GM12865 (cell line): ENCODE measurements at places on chromosomes 2 and 18.

GRCh38 chr2:240520130-240520973 lies 37.4 kb downstream of the ANKMY1 start:
- DNase-seq, result no peak

- no peak for DNase-seq
Measured at GRCh38 chr2:191125646-191126045, 25.1 kb downstream of the STAT4 start.

GRCh38 chr18:72128649-72129048 lies 415.5 kb downstream of the CBLN2 start:
- DNase-seq, result no peak

DNA sequence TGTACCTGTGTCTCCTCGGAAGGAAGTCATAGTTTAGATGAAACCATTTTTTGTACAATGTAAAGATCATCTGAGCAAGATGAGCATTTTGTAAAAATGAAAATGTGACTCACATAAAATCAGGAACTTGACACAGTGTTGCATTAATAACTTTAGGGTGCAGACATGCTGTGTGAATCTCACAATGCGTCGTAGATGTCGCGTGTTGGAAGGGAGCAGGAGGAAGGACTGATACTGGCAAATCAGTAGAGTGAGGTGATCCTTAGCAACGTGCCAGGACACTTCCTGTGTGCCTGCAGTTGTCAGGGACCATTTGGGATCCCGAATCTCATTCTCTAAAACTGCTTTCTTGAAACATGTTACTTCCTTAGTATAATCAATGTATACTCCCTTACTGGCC lies 103.1 kb downstream of the SH3BP4 start:
- no peak for DNase-seq

GRCh38 chr2:69830045-69830905 lies 815 bp downstream of the GMCL1 start:
- DNase-seq, result peak; percentile 55

DNA sequence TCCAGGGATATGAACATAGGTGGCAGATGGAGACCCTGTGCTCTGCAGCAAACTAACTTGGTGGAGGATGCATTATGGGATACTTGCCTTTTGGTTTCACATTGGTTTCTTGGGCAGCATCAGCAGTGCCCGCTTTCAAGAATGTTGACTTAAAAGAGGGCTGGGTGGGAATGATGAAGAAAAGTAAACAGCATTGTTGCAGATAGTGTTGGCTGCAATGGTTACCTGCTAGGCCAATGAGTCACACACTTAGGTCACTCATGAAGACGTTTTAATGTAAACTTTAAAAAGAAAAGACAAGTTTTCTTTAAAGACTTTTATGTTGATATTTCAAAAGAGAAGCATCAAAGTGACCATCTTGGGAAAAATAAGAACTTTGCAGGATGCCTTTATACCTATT lies 26.1 kb upstream of the FAM237A start:
- no peak for DNase-seq

- no peak for DNase-seq
Measured at GRCh38 chr2:241456546-241456945, 51.8 kb downstream of the STK25 start.

DNA sequence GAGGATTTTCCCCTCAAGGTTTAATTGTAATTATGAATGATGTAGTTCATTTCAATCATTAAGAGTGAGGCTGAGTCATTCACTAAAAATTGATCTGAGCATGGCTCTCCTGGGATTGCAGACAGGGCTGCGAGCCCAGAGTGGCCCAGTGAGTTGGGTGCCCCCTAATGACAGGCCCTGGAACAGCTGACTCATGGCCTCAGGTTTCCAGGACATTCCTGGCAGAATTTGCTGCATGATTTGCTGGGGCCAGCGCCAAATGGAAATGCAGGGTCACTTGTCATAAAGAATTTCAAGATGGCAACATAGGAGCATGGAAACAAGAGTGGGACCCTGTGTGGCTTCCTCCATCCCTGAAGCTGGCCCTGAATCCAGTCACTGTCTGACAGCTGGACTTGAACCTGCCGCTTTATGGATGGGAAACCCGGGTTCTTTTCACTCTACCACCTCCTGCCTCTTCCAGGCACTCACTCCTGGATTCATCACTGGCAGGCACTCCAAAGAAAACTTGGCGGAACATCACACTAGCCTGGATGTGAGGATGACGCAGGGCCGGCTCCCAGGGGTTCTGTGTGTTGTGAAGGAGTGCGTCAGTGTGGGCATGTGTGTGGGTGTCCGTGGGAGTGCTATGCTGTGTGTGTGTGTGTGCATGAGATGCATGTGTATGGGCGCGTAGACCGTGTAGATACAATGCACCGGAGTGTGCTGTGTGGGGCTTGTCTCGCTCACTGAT lies 15.2 kb downstream of the OTOF start:
- no peak for DNase-seq

- no peak for DNase-seq
Measured at GRCh38 chr2:212974692-212975091, 176.7 kb downstream of the IKZF2 start.

DNA sequence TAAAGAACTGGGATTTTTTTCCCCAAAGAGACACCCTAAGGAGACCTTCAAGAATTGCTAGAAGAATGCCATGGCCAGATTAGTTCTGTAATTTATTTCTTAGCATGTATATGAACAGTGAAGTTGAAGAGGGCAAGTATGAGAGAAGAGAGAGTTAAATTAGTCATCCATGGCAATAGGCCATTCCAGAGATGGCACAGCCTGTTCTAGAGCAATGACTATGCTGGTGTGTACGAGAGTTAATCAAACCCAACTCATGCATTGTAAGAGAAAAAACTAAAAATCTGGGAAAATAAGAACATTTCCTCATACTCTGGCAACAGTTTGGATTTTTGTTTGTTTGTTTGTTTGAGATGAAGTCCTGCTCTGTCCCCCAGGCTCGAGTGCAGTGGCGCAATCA lies 112.1 kb upstream of the PIK3C3 start:
- no peak for DNase-seq

- DNase-seq, result no peak
Measured at GRCh38 chr2:30358842-30359241, 88.2 kb upstream of the LCLAT1 start.

GRCh38 chr2:101741775-101742520 lies 44.4 kb downstream of the MAP4K4 start:
- no peak for DNase-seq

GRCh38 chr2:219506802-219507526 lies 7.3 kb upstream of the ASIC4 start:
- no peak for DNase-seq

GRCh38 chr2:224319750-224320149 lies 82.2 kb downstream of the FAM124B start:
- no peak for DNase-seq

DNA sequence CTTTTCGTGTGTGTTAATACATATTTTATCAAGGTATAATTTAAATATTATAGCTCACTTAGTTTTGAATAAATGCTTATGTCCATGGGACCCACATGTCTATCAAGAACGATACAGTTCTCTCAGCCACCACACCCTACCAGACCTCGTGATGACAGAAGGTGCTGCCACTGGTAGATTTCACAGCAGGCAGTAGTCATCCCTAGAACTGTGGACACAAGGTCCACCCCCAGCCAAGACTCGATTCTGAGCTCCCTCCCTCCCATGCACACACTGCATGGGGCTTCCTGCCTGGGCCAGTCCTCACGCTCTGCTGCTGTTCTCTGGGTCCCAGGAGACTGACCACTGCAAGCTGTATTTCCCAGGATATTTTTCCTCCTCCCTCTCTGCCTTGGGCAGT lies 26.5 kb upstream of the CREB1 start:
- DNase-seq, result peak; percentile 54

DNA sequence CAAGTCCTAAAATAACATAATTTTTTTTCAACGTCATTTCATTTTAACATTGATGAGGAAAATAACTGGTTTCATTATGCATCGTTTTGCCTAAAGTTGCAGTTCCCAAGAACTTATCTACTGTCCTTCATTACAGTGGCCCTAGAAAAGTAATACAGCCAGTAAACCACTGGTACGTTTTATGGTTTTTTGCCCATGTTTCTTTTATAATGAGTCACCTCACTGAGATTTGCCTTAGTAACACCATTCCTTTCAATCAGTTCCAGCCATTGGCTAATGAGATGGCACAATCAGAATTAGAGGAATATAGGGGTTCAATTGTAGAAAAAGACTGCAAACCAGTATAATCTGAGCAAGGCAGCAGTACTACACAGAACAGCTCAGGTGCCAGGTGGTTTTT lies 422.6 kb upstream of the LYPD1 start:
- DNase-seq, result no peak

DNA sequence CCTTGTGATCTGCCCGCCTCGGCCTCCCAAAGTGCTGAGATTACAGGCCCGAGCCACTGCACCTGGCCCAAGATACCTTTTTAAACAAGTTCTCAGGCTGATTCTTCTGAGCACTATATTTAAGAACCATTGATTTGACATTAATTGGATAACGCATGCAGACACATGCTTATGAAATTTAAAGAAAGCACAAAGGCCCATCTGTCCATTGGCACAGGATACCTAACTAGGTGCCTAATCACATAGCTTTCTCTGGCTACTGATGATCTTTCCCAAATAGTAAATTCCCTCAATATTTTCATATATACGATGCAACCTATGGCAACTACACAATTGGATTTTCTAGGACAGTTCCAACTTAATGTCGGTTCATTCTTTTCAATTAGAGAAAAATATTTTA lies 62.5 kb upstream of the STAM2 start:
- no peak for DNase-seq

DNA sequence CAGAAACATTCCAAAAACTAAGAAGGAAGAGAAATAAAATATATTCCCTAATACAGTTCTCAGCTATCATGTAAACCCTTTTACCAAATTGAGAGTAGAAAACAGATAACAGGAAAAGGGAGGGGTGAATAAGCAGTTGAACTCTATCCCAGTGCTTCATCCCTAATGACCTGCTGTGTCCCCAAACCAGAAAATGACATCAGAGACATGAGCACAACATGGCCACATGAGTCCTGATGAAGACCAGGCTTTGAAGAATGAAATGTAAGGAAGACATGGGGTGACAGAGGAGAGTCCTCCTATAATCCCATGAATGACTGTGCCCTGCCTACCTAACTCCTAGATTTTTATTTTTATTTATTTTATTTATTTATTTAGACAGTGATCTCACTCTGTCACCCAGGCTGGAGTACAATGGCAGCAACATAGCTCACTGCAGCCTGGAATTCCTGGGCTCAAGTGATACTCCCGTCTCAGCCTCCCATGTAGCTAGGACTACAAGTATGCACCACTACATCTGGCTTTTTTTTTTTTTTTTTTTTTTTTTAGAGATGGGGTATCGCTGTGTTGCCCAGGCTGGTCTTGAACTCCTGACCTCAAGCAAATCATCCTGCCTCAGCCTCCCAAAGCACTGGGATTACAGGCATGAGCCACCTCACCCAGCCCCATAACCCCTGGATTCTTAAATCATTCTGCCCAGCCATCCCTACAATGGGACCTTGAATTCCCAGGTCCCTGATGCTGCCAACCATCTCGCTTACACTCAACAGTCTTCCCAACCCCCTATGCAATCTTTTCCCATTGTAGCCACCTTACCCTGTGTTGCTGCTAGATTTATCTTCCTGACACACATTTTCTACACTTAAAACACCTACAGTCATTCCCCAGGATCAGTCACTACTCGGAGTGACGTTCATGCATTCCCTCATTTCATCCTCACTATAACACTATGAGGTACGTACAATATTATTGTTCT lies 64.5 kb downstream of the ANKRD44 start:
- no peak for DNase-seq

DNA sequence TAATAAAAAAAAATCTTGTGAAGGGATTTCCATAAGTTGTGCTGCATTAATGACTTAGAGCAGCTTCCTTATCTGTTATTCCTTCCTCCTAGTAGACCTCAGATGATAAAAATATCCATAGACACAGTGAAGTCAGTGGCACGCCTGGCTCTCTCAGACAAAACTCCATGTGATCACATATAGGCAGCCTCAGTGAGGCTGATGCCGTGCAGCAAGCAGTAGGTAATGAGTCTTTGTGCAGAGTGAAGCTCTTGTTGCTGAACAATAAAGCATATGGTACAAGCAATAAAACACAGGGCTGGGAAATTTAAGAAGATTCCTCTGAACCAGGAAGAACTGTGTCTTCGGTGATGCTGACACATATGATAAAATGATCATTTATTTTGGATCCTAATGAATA lies 102.7 kb downstream of the CSRNP3 start:
- DNase-seq, result no peak

- no peak for DNase-seq
Measured at GRCh38 chr2:64637931-64638330, 15.8 kb downstream of the SERTAD2 start.

GRCh38 chr2:170466632-170467031 lies 248.5 kb upstream of the SP5 start:
- DNase-seq, result no peak

DNA sequence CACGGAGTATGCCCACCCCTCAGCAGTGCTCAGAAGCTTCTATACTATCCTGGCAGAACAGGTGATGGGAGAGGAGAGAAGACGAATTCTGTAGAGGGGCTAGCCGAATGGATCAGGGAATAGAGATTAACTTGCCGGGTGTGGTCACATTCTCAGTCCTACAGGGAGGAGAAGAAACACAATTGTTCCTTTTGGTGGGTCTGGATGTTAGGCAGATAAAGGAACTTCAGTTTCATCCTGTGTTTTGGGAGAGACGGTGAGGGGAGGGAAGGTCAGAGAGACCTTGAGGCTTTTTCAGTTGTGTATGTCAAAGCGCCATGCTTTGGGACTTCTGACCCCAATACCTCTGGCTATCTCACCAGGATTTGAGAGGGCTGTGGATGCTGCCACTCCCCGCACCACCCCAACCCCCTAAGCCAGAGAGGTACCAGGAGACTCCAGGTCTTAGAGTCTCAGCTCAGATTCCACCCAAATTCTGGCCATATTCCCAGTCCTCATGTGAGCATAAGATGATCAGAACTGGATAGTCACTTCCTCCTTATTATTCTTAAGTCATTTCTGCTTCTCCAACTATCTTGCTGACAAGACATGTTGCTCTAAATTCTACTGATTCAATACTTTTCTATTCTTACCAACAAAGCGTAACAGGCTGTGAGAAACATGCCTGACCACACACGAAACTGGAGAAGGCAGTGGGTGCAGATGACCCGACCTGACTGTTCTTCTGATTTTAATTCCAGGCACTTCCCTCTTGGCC lies 2.3 kb upstream of the TMEM37 start:
- peak; percentile 39 for DNase-seq

GRCh38 chr18:9087144-9087543 lies 15.4 kb upstream of the NDUFV2 start:
- no peak for DNase-seq

DNA sequence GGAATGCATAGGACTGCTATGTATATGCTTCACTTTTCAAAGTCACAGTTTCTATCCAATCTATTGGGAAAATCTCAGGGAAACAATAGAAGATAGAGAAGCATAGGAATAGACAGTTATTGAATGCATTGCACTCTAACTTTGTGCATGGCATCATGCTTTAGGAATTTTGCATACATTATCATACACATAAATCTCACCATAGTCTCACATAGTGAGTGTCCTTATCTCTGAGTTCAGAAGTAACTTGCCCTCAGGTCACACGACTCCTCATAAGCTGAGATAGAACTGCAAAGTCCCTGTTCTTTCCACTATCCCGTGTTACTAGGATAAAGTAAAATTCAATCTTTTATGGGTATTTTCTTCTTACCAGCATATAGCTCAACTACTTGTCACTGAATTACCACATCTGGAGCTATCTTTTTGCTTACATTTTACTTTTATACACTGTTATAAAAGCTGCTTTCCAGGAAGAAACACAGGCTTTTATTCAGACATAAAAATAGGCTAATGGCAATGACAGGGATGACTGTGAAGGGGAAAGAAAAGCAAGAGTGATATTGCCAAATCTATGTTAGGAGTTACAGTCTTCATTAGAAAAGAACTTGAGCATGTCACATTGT lies 666.9 kb downstream of the XIRP2 start:
- DNase-seq, result no peak
